Lower leg skin (tissue), 4 donors: ENCODE measurements at places on chromosomes 4 and X.

GRCh38 chrX:19107035-19107434, 15.2 kb downstream of the ADGRG2 start:
- no peak for DNase-seq

GRCh38 chr4:153553819-153554170, 87.6 kb downstream of the TMEM131L start:
- DNase-seq, result no peak

- DNase-seq, result no peak
These were observed 159.6 kb upstream of the RBPJ start for GRCh38 chr4:26161030-26161824.

- no peak for DNase-seq
These were observed 75.3 kb upstream of the RAPGEF2 start for GRCh38 chr4:159027535-159027934.

DNA sequence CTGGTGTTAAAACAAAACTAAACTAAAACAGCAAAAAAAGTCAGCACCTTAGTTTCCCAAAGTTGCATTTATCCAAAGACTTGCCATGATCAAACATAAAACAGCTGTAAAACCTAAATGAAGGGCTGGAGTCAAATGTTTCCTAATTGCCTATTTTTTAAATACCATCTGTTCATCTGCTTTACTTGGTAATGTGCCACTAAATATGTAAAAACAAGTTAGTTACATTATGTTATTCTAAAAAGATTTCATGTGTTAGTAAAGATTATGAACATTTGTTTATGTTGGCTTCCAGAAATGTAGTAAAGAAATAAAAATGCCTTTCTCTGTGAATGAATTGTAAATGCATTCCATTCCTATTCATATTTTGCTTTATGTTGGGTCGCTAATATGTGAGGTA, 977.8 kb downstream of the FSTL5 start:
- no peak for DNase-seq

DNA sequence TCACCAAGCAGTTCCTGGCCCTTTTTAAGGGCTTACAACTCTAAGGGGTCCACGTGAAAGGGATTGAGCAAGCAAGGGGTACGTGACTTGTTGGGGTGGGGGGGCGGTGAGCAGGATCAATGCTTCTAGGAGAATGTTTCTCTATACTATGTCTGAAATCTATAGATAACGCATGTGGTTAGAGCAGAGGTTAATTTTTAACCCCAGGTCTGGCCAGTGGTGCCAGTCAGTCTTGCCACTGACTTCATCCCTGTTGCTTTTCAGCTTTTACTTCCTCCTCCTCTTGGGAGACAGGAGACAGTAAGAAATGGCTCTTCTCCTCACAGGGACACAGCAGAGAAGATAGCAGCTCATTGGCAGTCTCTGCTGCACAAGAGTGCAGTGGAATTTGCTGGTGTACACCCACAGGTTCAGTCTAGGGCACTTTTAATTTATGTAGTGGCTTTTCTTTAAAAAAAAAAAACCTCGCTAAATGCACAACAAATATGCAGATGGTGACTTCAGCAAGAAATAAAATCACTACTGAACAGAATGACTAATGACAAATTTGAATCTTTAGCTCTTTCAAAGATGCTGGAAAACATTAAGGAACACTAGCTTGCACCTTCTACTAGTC, 190.5 kb downstream of the CCNG2 start:
- no peak for DNase-seq

- DNase-seq, result no peak
These were observed 173.7 kb upstream of the GALNTL6 start for GRCh38 chr4:171639540-171639939.

DNA sequence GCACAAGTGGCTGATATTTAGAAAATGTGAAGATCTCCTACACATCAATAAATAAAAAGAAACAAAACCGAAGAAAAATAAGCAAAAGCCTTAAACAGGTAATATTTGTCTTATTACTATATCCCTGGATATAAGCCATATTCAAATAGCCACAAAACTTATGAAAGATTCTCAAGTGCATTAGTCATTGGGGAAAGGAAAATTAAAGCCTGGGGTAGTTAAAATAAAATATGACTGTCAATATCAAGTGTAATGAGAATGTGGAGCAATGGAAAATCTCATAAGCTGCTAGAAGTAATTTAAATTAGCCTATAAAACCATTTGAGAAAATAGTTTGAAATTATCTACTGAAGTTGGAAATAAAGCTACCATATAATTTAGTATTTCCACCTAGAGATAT, 399.9 kb downstream of the GASK1B start:
- no peak for DNase-seq

GRCh38 chr4:76830964-76831703, 66.8 kb downstream of the SOWAHB start:
- DNase-seq, result no peak
